ENCODE measurements at places on chromosomes 11 and 22.

DNA sequence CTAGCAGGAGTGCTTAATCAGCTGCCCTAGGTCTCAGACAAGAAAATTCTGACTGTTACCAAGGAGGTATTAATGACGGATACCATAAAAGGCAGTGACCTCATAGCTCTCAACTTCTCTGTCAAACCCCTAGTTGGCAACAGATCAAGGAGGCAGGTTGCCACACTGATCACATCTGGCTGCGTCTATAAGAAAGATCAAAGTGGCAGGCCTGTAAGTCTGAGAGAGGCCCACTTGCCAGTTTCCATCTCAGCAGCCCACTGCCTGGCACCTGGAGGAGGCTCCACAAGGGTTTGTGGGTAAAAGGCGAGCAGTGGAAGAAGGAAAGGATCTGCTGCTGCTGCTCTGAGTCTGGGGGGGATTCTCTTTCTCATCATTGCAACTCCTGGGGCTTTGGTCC is 239.6 kb upstream of the MPPED2 start:
- DNase-seq, result no peak

GRCh38 chr22:44167501-44167900 is 13.2 kb upstream of the PARVG start:
- no peak for DNase-seq

- DNase-seq, result no peak
These were observed 410.9 kb downstream of the INSC start for GRCh38 chr11:15525582-15525981.

GRCh38 chr11:86068138-86068871 is 579 bp downstream of the PICALM start:
- DNase-seq, result peak; percentile 83

DNA sequence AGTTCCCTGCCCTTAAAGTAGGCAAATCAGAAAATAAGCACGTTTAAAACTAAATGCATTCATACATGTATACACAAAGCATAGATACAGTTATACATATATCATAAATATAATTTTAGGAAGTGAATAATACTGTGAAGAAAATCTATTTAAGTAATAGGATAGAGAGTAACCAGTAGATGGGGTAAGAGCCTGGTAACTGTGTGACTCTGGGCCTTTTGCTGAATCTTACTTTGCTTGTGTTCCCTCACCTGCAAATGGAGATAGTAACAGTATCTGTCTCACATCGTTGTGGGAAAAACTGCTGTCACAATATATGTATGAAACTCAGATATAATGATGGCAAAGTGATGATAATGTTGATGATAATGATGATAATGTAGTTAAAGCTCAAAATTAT is 29.9 kb downstream of the MS4A2 start:
- no peak for DNase-seq

DNA sequence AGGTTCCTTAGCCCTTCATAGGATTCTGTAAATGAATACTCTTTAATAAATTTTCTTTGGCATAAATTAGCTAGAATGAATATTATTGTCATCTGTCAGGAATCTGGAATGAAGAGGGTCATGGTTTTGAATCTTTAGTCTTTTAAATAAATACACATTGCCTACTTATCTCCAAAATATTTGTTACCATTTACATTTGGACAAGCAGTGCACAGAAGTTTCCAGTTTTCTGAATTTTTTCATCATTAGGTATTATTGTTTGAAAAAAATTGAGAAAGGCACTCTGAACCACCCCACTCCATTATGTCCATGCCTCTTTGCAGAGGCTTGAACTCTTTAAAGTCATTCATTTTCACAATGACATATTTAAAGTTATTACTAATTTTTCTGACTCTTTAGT is 549.0 kb upstream of the LUZP2 start:
- no peak for DNase-seq

GRCh38 chr11:22879630-22880029 is 19.4 kb upstream of the CCDC179 start:
- DNase-seq, result no peak

GRCh38 chr22:30675436-30675835 is 7.8 kb upstream of the DUSP18 start:
- peak; percentile 13 for DNase-seq

GRCh38 chr22:42269432-42270175 is 849 bp downstream of the TCF20 start:
- peak; percentile 66 for DNase-seq

DNA sequence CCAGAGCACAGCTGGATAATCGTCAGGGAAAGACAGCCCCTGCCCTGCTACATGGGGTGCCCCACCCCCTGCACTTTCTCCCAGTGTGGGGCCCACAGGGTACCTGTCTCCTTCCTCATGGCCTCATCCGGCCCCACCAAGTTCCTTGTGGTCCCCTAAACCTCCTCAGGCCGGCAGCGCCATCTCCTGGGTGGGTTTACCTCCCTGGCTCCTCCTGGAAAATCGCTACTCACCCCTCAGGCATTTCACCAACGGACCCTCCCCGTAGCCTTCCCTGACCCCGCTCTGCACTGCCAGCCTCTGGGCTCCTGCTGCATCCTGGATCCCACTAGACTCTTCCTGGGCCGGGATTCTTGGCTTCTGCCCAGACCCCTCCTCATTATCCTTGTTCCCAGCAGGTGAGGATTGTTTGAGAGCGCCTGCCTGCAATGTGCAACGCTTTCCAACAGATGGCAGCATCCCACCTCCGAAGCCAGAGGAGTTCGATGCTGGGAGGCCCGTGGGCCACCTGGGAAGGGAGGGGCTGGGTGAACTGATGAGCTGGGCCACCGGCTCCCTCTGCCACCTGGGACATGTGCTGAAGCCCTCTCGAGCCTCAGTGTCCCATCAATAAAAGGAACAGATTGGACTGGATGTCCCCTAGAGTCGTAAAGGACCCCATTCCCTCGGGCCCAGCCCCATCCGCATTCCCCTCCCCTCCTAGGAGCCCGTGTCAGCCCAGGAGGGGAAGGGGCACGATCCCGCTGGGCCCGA is 44.2 kb upstream of the TTLL12 start:
- DNase-seq, result peak; percentile 86

DNA sequence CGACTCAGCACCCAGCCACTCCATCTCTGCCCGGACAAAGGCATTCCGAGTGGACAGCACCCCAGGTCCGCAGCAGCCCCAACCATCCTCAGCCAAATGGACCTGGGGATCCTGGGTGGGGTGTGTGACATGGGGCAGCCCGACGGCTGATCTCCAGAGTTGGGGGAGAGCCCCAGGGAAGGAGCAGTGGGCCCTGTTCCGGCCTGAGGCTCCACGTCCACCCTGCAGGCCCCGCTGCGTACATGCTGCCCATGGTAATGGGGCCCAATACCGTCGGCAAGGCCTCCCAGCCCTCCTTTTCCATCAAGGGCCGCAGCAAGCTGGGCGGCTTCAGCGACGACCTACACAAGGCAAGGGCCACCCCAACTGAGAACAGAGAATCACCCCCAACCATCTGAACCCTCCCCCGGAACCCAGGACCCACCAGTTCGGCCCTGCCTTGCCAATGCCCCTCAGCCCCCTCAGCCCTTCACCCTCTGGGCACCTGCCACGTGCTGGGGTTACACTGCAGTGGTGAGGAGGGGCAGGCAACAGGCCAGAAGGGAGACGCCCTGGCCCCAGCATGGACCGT is 5.4 kb downstream of the SCGB1C1 start:
- no peak for DNase-seq

DNA sequence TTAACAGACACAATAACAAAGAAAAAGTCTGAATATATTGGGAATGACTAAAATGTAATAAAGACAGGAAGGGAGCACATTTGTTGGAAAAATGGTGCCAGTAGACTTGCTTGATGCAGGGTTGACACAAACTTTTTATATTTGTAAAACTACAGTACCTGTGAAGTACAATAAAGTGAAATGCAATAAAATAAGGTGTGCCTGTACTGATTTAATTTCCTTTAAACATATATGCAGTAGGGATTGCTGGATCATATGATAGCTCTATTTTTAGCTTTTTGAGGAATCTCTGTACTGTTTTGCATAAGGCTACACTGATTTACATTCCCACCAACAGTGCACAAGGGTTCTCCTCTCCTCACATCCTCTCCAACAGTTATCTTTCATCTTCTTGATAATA is 12.3 kb upstream of the GLYATL2 start:
- no peak for DNase-seq

DNA sequence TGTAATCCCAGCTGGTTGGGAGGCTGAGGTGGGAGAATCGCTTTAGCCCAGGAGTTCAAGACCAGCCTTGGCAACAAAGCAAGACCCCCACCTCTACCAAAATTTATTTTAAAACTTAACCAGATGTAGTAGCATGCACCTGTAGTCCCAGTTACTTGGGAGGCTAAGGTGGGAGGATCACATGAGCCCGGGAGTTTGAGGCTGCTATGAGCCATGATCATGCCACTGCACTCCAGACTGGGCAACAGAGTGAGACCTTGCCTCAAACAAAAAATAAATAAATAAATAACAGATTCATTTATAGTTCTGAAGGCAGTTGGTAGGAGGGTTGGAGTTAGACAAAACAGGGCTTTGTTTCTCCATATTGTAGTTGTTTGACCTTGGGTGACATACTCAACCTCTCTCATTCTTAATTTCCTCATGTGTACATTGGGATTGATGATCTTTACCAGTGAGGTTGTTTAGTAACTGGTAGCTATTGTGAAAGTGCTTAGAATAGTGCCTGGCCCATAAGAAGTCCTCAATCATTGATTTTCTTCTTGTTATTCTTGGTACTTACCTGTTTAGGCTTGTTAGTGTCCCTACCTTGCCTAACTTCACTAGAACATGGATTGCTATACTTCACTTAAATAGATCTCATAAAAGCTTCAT is 79.1 kb downstream of the EMSY start:
- DNase-seq, result no peak

DNA sequence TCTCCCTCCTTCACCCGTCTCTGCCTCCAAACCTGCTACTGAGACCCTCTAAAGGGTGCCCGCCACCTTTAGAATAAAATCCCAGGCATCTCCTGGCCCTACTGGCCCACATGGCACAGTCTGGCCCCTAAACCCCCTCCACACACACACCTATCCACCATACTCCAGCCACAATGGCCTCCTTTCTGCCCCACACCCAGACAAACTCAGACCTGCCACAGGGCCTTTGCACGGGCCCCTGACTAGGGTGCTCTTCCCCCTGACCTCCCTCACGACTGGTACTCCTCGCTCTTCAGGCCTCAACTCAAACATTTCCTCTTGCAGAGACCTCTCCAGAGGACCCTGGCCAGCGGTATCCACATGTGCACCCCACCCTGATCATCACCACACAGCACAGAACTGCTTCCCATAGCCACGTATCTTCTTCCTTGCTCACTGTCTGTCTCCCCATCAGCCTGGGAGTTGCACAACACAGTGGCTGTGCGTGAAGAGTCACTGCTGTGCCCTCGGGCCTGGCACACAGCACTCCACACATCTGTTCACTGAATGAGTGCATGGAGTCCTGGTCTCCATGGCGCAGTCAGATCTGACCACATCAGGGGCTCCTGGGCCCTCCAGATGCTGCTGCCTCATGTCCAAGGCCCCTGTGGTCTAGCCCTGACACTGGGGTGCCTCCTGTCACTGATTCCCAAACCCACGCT is 66.2 kb upstream of the TCF20 start:
- DNase-seq, result no peak

GRCh38 chr11:118609380-118610224 is 2.2 kb downstream of the PHLDB1 start:
- peak; percentile 74 for DNase-seq

DNA sequence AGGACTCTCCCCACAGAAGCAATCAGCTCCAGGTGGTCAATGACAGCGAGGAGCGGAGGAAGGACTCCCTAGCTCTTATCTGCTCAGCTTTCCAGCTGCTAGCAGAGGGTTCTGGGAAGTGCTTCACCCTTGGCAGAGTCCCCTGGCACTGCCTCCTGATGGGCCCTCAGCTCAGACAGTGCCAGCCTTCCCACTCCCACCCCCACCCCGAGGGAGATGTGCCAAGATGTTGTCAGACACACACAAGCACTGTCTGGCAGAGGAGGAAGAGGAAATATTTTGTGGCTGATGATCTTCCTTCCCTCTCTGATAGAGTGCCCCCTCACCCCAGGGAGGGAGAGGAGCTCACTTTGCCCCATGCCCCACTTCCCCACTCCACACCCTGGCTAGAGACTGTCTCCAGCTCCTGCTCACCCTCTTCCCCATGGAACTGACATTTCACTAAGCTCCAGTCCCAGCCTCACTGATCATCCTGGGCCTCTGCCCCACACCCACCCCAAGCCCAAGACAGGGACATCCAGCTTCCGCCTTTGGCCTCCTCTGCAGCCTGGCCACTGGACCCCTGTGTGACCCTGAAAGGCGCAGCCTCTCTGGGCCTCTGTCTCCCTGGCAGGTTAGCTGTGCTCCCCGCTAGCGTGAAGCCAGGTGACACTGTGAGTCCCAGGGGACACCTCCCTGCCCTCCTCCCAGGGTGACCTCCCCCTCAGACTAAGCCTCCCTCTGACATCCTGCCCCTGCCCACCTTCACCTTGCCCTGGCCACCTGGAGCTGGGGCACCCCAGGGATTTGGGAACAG is 44.5 kb downstream of the SLCO2B1 start:
- DNase-seq, result no peak

- no peak for DNase-seq
These were observed 116.5 kb downstream of the PTPRJ start for GRCh38 chr11:48096588-48097525.

GRCh38 chr11:15775015-15775541 is 581.3 kb downstream of the SOX6 start:
- DNase-seq, result peak; percentile 57

DNA sequence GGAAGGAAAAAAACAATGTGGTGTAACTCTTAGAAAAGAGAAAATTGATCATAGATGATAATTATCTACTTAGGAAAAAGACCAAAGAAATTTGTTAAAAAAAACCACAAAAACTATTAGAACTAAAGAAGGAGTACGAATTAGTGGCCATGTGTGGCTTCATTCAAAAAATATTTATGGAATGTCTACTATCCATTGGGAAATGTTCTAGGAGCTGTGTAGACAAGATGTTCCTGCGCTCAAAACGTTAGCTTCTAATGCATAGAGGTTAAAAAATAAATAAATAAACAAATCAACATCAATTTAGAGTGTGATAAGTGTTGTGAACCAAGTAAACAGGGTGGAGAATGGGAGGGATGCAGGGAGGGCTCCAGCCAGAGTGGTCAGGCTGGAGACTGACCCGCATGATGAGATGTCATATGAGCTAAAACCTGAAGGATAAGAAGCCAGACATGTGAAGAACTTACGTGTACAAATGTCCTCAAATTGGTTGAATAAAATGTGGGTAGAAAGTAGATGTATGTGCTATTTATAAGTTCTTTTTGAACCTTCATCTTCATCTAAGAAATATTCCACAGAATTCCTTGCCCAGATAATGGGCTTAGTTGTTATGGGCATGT is 4.3 kb upstream of the EXPH5 start:
- no peak for DNase-seq

- DNase-seq, result peak; percentile 1
These were observed 90.4 kb upstream of the SHISAL1 start for GRCh38 chr22:44403166-44403565.

DNA sequence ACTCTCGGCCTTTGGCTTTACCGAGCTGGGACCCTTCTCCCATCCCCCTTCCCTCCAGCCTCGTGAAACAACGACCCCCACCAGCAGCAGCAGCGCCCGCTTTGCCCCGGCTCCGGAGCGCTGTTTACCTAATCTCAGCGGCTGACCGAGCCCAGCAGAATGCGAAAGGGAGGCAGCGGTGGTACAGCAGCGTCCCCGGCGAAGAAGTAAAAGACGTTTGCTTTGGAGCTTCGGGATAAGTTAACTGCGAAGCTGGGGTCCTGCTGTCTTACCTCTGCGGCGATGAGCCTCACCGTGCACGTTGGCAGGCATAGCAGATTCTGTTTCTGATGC is 2.0 kb upstream of the LARGE1 start:
- DNase-seq, result peak; percentile 83

Data from retina (tissue), 1 donor.